ENCODE measurements at places on chromosomes 3 and 15. TPM values are rescaled to one million over a fixed set of nuclear protein-coding genes. Genes with fewer than 3 reads are reported as not detected.
A peak's percentile ranks its signal among the peaks of the same experiment; 100 is the strongest.

DNA sequence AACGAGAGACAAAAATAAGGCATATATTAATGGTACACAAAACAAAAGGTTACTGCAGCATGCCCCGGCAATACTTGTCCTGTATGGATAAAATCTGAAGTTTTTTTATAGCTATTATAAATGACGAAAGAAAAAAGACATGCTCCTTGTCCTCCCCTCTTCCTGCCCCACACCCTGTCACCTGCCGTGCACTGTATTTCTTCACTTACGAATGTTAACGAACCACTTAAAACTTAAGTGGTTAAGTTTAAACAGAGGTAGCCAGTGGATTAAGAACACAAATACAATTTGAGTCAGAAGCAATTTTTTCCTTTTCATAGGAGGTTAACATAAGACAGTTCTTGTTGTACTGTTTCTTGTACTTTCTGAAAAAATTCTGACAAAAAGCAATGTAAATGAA lies 799.1 kb upstream of the NECTIN3 start:
- H3K4me1 ChIP-seq = no peaks in the 10 kb centered on the region
- no peak overlapping the region for H3K27ac ChIP-seq
- H3K27me3 ChIP-seq = no peaks in the 10 kb centered on the region
- no peaks in the 10 kb centered on the region for H3K36me3 ChIP-seq
- H3K4me3 ChIP-seq = no peak overlapping the region

SAMD7 gene
- not detected for total RNA-seq

DNA sequence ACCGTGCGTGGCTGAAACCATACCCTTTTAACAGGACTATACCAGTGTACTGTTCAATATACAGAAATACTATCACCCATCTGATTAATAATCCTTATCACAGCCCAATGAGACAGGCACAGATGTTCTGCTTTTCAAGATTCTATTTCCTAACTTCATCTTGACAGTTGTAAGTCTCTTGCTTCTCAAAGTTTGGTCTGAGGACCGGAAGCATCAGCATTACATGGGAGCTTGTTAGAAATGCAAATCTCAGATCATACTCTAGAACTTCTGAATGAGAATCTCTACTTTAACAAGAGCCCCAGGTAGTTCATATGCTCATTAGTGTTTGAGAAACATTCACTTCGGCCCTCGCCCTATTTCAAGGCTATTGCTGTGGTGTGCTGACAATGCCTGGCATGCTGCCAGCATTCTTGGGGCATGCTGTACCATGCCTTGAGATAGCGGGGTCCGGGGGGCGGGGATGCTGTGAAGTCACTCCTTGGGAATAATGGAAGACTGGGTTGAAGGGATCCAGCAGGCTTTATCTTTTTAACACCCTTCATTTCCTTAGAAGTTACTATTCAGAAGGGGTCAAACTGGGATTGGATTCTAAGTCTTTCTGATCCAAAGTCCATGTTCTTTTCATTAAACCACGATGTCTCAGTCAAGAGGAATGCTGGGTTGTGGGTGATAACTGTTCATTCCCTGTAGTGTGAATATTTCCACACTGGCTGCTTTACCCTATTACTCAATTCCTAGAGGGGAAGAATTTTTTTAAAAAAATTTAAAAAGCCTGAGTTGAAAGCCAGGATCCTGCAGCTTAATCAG lies 194.7 kb downstream of the LPP start:
- no peak for DNase-seq
- no peak overlapping the region for H3K27ac ChIP-seq
- H3K4me3 ChIP-seq = no peak overlapping the region
- H3K27me3 ChIP-seq = no peaks in the 10 kb centered on the region
- H3K4me1 ChIP-seq = peaks cover 5% of the 10 kb centered on the region

- H3K27me3 ChIP-seq = no peaks in the 10 kb centered on the region
- no peaks in the 10 kb centered on the region for H3K36me3 ChIP-seq
- H3K27ac ChIP-seq = no peak overlapping the region
Measured at GRCh38 chr3:130839813-130840212, 54.1 kb upstream of the ATP2C1 start.

DUOX2 gene
- 0.13 TPM for total RNA-seq

DNA sequence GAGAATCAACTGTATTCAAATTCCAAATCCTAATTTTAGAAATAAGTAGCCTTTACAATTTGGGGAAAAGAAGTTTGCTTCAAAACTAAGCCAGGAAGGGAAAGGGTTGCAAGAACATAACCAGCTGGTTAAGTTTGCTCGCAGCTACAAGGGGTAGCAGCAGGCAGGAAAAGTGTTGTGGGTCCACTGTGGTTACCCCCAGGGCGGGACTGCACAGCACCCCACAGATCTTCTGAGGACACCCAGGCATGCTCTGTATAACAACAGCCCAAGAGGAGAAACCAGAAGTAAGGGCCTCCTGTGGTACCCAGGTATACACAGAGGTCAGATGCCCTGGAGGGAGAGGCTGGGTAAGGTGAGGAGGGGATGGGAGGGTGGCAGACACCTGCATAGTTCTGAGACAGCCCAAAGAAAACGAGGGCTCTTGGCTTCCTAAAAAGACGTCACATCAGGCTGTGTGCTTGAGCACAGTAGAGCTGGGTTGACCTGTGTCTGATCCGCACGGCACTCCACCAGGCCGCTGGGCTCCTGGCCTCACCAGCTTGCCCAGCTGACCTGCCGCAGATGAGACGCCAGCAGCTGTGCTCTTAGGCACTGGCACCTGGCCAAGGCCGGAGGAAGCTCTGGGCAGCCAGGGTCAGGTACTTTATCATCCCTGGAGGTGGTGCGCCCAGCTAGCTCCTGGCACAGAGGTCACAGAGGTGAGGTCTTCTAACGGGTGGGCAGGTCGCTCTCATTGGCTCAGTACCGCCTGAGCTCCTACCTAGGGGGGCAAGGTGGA lies 81.8 kb upstream of the SNRPA1 start:
- no peak overlapping the region for H3K27ac ChIP-seq
- no peak for DNase-seq
- no peaks in the 10 kb centered on the region for H3K36me3 ChIP-seq
- no peak overlapping the region for H3K4me3 ChIP-seq
- no peaks in the 10 kb centered on the region for H3K27me3 ChIP-seq
- H3K4me1 ChIP-seq = peaks cover 16% of the 10 kb centered on the region

DNA sequence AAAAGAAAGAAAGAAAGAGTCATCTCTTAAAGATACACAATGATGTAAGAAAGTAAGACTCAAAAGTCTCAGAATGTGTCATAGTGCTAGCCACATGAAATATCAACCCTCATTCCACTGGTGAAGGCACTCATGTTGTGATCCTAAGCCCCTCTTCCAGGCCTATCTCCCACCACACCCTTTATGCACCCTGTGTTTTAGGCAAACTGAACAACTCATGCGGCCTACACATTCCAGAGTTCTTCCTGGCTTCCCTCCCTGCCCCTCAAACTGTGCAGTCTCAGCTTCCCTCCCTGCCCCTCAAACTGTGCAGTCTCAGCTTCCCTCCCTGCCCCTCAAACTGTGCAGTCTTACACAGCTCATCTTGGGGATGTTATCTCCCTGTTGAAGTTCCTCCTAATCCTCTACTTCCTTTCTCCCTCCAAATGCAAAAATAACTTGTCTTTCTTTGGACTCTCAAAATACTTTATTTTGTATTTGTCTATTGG lies 69.0 kb upstream of the FNDC3B start:
- DNase-seq = no peak
- H3K27ac ChIP-seq = no peak overlapping the region
- no peaks in the 10 kb centered on the region for H3K27me3 ChIP-seq

MYH15 gene
- 0.15 TPM for total RNA-seq

GRCh38 chr3:115927197-115927596 lies 303.9 kb downstream of the GAP43 start:
- no peak overlapping the region for H3K27ac ChIP-seq
- no peaks in the 10 kb centered on the region for H3K36me3 ChIP-seq
- no peak for DNase-seq

DNA sequence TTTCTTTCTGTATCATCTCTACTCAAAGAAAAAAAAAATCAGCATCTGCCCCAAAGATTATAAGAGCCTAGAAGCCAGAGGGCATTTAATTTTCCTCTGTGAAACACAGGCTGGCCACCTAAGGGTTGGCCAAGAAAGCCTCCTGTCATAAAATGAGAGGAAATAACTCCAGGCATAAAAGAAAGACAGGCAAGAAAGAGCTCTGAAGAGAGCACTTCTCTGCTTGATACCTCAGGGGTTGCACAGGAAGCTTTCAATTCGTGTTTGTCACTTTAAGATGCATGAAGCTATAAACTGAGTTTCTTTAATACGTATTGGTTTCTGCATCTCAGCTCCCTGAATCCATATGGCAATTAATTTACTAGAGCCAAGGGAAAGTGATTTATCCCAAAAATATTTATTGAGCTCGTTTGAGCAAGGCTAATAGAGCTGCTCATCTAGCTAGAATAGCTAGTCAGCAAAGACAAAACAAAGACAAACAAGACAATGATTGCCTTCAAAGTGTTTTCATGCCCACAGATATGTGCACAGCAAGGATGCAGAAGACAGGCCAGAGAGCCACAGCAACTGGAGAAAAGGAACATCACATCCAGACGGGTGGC lies 35.5 kb downstream of the ATP8B4 start:
- no peak for DNase-seq
- H3K36me3 ChIP-seq = no peaks in the 10 kb centered on the region
- H3K27me3 ChIP-seq = no peaks in the 10 kb centered on the region
- H3K4me1 ChIP-seq = no peaks in the 10 kb centered on the region
- no peak overlapping the region for H3K4me3 ChIP-seq

NEK4 gene
- 55.0 TPM for total RNA-seq

DNA sequence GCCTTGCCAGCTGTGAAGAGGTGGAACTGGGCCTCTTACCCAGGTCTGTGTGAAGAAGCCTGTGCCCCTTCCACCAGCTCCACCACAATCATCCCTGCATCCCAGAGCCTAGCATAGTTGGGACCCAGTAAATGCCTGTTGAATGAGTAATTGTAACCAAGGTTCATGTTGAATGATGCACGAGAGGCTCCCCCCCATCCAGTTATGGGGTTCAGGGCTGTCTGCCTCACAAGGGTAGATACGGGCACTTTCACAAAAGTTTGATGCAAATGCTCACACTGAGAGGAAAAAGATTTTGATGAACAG lies 29.5 kb upstream of the TSEN2 start:
- H3K4me3 ChIP-seq = no peak overlapping the region
- H3K4me1 ChIP-seq = peaks cover 8% of the 10 kb centered on the region
- H3K36me3 ChIP-seq = no peaks in the 10 kb centered on the region
- H3K27ac ChIP-seq = no peak overlapping the region

- peak; percentile 66 for DNase-seq
- H3K27ac ChIP-seq = peak overlapping the region; percentile 43
- H3K27me3 ChIP-seq = no peaks in the 10 kb centered on the region
Measured at GRCh38 chr3:123344175-123344906, 104.5 kb downstream of the ADCY5 start.

DNA sequence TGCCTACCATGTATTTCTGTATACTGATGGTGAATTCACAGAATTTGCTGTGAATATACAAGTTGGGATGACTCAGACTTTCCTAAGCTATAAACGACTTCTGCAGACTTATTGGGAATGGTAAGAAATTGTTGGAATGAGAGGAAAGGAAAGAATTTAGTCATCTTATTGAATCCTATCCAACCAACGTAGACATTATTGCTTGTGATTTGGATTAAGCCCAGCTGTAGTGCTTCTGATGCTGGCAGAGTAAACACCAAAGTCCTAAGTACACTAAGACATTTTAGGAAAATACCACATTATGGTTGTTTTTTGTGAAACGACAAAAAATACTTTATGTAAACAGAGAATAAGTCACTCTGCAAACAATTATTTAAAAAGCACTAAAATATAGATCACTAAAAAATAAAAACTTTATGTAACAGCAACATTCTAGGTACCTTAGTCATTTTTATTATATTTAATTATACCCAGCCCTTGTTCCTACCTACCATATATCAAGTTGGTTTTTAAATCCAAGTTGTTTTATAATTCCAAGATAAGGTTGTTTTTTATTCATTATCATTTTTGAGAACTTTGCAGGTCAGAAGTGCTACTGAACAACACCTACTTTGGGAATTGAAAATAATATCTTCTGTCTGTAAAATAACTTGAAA lies 99.2 kb upstream of the MLF1 start:
- no peaks in the 10 kb centered on the region for H3K27me3 ChIP-seq
- no peak for DNase-seq
- no peak overlapping the region for H3K27ac ChIP-seq
- no peak overlapping the region for H3K4me3 ChIP-seq

ACSBG1 gene
- 1.2 TPM for total RNA-seq

GRCh38 chr3:23189187-23189586 lies 13.9 kb upstream of the UBE2E2 start:
- H3K36me3 ChIP-seq = no peaks in the 10 kb centered on the region
- no peaks in the 10 kb centered on the region for H3K4me1 ChIP-seq
- no peak overlapping the region for H3K4me3 ChIP-seq

- H3K27ac ChIP-seq = no peak overlapping the region
- H3K4me1 ChIP-seq = no peaks in the 10 kb centered on the region
- DNase-seq = no peak
- H3K27me3 ChIP-seq = no peaks in the 10 kb centered on the region
- H3K36me3 ChIP-seq = no peaks in the 10 kb centered on the region
- no peak overlapping the region for H3K4me3 ChIP-seq
Measured at GRCh38 chr15:27683121-27683520, 416.0 kb downstream of the OCA2 start.

- H3K4me3 ChIP-seq = no peak overlapping the region
- DNase-seq = no peak
- H3K4me1 ChIP-seq = no peaks in the 10 kb centered on the region
- no peaks in the 10 kb centered on the region for H3K27me3 ChIP-seq
Measured at GRCh38 chr15:59976480-59977271, 27.4 kb upstream of the FOXB1 start.

GXYLT2 gene
- total RNA-seq = 7.9 TPM

DNA sequence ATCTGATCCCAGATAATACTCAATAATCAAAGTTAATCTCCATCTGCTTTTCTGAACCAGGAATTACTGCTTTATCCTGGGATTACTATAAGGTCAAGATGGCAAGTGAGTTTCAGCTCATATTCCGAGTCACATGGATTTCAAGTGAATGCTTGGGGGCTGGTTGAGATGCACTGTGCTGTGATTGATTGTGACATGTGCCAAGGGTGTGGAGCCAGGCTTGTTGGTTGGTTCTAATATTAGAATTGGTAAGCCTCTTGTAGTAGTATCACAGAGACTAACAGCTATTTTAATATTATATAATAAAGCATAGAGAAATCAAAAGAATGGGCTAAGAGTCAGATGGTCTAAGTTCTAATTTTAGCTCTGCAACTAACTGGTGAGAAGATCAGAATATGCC lies 74.2 kb upstream of the ICE2 start:
- DNase-seq = no peak
- no peak overlapping the region for H3K27ac ChIP-seq
- H3K36me3 ChIP-seq = peaks cover 4% of the 10 kb centered on the region
- no peak overlapping the region for H3K4me3 ChIP-seq
- no peaks in the 10 kb centered on the region for H3K4me1 ChIP-seq
- no peaks in the 10 kb centered on the region for H3K27me3 ChIP-seq

LTK gene
- 0.59 TPM for total RNA-seq
